ENCODE measurements at places on chromosomes 7 and 10.

- no peak for DNase-seq
These were observed 13.7 kb upstream of the SEMA3C start for GRCh38 chr7:80932536-80932935.

DNA sequence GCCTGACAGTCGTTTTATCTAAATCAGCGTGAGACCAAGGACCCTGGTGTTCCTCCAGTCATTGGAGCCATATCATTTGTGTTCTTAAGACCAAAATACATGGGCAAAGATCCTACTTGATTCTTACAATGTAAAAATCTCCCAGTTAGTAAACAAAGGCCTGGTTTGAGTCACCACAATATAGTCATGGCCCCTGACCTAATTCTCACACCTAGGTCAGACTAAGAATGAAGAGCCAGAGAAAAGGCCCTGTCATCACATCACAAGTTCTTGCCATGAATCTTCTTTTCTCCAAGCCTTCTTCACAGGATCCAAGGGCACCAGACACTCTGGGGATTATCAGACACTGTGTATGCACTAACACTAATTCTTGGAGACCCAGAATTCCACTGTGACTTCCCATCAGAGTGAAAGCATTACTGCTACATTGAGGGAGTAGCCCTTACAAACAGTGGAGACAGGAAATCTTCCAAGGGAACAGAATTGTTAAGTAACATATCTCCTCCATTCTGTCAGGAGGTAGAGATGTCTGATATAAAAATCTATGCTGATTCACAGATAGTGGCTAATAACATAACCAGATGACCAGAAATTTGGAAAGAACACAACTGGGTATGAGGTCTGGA, 7.6 kb upstream of the ERVW-1 start:
- DNase-seq = no peak

GRCh38 chr10:88848499-88848898, 3.1 kb downstream of the ANKRD22 start:
- DNase-seq = no peak

DNA sequence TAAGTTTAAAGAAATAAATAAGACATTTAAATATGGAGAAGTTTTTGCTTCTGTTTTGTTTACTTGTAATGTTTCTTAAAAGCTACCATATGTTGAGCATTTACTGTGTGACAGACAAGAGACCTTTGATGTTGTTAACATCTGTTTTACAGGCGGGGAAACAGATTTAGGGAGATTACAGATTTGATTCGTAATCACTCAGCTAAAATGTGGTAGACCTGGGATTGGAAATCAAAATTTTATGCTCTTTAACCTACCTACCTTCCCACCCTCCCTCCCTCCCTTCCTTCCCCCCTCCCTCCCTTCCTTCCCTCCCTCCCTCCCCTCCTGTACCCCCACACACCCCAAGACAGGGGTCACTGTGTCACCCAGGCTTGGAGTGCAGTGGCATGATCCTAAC, 11.7 kb downstream of the LCOR start:
- DNase-seq = no peak

GRCh38 chr7:48938539-48939295, 14.4 kb downstream of the CDC14C start:
- no peak for DNase-seq

DNA sequence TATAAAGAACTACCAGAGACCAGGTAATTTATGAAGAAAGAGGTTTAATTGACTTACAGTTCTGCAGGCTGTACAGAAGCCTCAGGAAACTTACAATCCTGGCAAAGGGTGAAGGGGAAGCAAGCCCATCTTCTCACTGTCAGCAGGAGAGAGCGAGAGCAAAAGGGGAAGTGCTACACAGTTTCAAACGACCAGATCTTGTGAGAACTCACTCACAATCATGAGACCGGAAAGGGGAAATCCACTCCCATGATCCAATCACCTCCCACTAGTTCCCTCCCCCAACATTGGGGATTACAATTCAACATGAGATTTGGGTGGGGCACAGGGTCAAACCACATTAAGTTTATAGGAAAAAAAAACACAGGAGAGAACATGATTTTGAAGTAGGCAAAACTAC, 222.1 kb upstream of the SHH start:
- DNase-seq = no peak

GRCh38 chr10:16439295-16439694, 2.5 kb downstream of the PTER start:
- DNase-seq = no peak

DNA sequence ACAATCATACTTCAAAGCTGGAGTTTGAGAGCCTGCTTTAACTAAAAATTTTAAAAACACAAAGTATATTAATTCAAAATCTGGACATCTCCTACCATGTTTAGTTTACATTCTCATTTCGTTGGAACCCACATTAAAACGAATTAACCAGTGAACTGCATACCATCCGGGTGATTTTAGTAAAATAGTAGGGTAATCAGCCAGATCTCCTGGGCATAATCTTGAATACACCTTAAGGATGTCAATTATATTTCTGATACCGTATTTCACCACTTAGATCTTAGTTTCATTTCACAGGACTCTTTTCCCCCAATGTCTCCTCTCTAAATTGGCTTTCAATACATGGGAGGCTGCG, 175.6 kb upstream of the PFKP start:
- DNase-seq = no peak

GRCh38 chr7:156999958-157000726, 10.3 kb downstream of the MNX1 start:
- DNase-seq = peak; percentile 18

GRCh38 chr10:62475551-62475950, 101.4 kb downstream of the ZNF365 start:
- no peak for DNase-seq

- no peak for DNase-seq
These were observed 804.1 kb upstream of the IGFBP3 start for GRCh38 chr7:46725136-46725535.

DNA sequence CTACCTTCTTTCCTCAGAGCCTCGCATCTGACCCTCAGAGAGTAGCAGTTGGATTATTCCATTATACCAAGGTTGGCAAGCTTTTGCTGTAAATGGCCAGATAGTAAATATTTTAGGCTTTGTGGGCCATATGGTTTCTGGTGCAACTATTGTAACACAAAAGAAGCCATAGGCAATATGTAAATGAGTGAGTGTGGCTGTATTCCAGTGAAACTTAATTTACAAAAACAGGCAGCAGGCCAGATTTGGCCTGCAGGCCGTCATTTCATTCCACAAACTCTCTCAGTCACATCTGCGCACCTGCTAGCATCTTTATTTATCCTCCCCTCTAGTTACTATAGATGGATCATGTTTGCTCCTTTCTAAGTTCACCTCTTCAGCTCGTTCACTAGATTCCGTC, 6.7 kb downstream of the ZNF518A start:
- DNase-seq = peak; percentile 1

DNA sequence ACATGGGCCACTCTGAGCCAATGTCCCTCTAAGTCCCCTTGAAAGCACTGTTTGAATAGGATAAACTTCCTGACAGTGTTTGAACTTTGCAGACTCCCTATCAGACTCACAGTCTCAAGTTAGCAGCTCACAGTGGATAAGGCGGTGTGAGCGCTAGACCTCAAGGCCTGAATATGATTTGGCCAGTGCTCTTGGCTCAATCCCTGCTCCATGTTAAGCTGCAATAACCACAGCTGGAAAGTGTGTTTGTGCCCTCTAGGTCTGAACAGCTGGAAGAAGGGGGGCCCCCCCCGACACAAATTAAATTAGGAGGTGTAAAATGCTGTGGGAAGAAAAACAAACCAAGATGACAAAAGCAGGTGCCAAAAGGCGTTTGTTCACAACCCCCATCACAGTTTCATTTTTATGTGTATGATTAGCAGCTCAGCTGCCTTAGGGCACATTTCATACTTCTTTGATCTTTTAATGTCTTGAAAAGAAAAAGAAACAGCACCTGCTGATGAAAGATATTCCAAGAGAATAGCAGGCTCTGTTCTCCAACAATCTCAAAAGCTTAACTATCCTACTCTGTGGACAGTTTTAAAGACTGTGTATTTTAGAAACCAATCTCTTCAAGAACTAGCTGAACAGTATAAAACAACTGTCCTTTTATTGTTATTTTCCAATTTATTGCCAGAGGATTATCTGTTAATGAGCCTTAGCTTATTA, 167.6 kb downstream of the SNX13 start:
- DNase-seq = peak; percentile 25

DNA sequence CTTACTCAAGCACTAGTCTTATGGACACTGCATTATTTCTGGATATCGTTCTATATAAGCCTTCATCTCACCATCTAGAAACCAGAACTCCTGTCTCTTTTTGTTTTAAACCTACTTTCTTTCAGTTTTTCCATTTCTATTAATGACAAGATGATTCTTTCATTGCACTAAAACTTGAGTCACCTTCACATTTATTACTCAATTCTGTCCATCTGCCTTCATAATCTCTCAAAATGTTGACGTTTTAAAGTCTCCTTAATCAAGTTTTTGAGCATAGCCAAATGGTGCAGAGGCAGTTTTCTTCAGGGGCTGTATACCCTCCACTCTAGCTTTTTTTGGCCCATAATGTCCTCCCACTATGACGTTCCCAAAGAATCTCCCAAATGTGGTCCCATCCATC, 17.6 kb downstream of the STAM start:
- DNase-seq = no peak

Measured in NCI-H1105 treated with DMSO at 0.1 percent for 48 hours (cell line).